ENCODE measurements at places on chromosomes 2 and 18.

DNA sequence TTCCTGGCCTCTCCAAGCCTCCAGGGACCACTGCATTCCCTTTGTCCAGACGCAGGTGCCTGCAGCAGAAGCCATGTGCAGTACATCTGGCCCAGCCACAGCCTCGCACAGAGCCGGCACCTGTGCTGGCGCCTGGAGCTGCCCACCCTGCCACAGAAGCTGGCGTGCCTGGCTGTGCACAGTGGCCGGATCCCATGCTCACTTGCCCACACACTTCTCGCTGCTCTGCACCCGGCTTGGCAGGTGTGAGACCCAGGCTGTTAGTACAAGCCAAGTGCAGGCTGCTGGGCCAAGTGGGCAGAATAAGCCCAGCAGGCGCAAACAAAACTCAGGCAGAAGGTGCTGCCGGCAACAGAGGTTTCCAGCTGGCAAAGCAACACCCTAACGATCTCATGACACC lies 124.5 kb upstream of the CCDC150 start:
- no peak for DNase-seq

GRCh38 chr2:95734976-95735890 lies 143.4 kb downstream of the TRIM43 start:
- no peak for DNase-seq

DNA sequence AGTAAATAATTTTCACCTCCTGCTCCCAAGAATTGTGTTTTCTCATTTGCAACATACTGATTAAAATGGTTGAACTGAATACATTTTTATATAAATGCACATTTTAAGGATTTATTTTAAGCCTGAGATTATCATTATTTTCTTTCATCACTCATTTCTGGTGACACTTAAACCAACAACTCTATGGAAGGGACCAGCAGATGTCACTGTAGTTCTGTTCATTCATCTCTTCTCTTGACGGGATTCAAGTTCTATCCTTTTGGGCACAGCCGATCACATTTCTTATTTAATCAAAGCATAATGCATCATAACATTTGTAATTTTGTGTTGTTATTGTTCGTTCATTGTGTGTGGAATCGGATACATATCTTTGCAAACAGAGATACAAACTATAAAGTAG lies 417.9 kb downstream of the HRH4 start:
- DNase-seq = peak; percentile 56

- DNase-seq = peak; percentile 15
Observed at GRCh38 chr2:167857416-167857815, 390.0 kb downstream of the STK39 start.

DNA sequence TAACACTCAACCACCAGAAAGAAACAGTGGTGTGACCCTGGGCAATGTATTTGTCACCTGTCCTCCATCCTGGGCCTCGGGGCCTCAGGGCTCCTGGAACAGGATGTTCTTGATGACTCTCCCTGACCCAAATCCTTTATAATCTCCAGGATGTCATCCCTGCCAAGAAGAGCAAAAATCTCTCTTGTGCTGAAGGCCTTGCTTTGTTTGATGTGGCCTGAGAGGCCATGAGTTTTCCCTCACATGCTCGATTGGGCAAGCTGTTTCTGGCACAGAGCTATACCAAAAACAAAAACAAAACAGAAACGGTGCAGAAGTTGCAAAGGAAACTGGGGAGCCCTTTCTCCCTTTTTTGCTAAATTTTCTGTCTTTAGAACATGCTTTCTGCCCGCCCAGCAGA lies 35.7 kb upstream of the ST3GAL5 start:
- no peak for DNase-seq

DNA sequence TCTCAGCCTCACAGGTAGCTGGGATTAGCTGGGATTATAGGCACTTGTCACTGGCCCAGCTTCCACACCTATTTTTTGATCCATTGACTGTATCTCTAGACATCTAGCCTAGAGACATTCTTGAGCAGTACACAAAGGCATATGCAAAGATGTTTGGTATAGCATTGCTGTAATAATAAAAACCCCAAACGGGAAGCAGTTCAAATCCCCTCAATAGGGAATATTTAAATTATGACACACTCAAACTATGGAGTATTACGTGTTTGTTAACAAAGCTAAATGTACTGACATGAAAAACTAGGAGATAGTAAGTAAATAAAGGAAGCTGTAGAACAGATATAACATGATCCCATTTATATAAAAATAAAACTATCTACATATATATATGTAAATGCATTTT lies 27.7 kb downstream of the DOK1 start:
- no peak for DNase-seq

DNA sequence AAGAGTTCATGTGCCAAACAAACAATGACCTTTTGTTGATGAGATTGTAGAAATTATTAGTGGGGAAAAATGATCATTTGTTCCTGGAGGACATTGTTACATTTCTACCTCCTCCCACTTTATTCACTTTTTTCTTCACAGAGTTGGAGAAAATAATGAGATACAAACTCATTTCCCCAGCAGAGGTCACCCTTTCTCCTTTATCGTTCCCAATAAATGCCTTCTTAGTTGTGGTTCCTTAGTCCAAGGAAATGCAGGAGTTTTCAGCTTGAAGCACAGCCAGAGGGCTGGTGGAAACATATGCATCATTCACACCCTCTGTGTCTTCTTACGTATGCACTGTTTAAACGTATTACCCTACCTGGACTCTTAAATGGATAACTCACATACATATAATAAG lies 108.8 kb downstream of the SLC4A3 start:
- peak; percentile 55 for DNase-seq

- DNase-seq = no peak
Observed at GRCh38 chr18:47730795-47731194, 199.7 kb downstream of the SMAD2 start.

DNA sequence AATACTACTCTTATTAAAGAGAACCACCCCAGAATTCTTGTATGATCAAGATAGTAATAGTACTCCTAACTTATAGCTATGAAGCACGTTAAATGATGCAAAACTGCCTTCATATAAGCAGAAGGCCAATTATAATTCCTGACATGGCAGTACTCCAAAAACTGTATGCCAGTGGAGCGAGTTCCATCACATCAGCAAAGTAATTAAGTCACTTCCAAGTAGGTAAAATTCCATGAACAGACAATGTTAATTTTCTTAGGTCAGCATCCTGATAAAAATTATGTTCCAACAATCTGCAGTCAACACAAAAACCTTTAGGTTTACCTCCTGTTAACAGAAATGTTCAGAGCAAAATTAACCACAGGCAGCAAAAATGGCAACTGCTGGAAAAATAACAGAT lies 136.7 kb downstream of the CDH2 start:
- no peak for DNase-seq

DNA sequence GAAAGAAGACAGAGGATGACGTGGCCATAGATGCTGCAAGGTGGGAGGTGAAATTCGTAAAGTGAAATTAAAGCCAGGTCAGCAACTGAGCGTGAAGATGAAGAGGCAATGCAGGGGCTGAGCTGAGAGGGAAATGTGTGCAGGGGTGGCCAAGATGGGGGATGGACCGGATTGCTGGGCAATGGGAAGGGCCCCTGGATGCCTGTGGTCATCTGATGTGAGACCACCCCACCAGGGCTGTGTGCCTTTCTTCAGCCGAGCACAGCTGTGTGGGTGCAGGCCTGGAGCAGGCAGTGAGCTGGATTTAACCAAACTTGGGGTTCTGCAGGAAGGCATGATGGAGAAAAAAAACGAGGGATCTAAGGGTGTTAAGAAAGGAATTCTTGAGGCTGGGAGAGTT lies 80.4 kb downstream of the ZCCHC2 start:
- DNase-seq = no peak

- no peak for DNase-seq
Observed at GRCh38 chr2:120791962-120792297, 56.3 kb downstream of the GLI2 start.

- DNase-seq = no peak
Observed at GRCh38 chr18:56327191-56327885, 311.1 kb downstream of the TXNL1 start.

DNA sequence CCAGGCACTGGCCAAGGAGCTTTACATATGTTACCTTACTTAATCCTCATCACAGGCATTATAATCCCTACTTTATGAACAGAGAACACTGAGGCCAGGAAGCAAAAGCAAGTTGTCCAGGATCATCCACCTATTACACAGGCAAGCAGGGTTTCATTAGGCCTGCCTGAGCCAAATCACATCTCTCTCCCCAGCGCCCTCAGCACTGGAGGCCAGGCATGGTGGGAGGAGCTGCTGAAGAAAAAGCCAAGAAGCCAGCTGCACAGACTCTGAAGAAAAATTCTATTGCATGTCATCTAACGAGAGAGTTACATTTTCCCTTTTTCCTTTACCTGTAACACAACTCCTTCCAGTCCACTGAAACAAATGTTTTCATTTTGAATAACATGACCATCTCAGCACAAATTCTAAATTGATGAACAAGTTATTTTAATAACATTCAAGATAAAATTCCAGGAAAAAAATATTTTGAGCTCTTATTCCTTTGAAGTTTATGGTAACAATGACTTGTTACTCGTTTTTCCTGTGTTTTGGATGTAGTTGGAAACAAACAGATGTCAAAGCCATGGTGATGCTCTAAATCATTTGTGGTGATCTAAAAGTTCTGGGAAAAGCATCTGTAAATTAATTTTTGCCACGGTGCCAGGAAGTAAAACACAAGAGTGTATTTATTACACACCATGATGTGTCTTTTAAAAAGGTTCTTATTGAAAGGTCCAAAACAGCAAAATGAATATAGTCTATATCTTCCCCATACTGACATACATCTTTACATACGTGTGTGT lies 139.0 kb upstream of the ITGB6 start:
- DNase-seq = no peak

GRCh38 chr2:41717839-41718238 lies 330.0 kb upstream of the PKDCC start:
- DNase-seq = peak; percentile 94

- DNase-seq = no peak
Observed at GRCh38 chr2:128277961-128278681, 40.5 kb downstream of the HS6ST1 start.

DNA sequence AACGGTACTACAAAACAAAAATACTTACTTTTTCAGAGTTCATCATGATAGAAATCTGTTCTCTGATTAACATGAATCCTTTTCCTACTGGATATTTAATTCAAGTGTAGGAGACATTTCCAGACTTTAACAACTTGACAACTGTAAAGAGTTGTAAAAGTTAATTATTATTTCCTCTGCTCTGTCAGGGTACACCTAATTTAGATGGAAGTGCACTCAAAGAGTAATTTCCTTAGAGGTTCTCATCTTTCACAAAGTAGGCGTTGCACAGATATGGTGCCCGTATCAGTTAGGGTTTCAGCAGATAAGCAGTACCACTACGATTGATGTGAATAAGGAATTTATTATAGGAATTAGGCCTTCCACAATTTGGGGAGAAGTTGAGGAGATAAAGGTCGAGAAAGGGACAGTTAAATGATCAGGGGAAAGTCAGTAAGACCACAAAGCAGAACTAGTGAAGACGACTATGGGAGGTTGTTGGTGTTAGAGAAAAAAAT lies 16.2 kb upstream of the PDE11A start:
- DNase-seq = no peak

GRCh38 chr2:230974096-230974913 lies 21.6 kb upstream of the SPATA3 start:
- DNase-seq = no peak

- DNase-seq = no peak
Observed at GRCh38 chr2:37337620-37338280, 6.7 kb upstream of the QPCT start.

GRCh38 chr2:26767894-26768487 lies 3.9 kb downstream of the SLC35F6 start:
- DNase-seq = no peak

GRCh38 chr2:179985163-179985820 lies 21.8 kb downstream of the CWC22 start:
- no peak for DNase-seq

- no peak for DNase-seq
Observed at GRCh38 chr2:105398336-105399206, at the start of gene FHL2. FHL2 (minus strand) TSS chr2:105399051; CDS start chr2:105386516, 12,535 bp downstream.

DNA sequence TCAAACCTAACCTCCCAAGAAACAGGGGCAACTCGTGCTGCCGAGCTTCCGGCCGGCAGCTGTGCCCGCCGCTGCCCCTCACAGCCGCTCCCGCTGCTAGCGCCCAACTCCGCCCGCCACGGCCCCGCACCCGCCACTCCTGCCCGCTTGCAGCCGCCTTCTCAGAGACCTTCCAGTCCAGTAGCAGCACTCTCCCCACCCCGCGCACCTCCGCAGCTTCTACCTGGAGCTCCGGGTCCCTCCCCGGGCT lies 722 bp upstream of the C2orf15 start:
- peak; percentile 44 for DNase-seq

- peak; percentile 72 for DNase-seq
Observed at GRCh38 chr2:69306822-69307578, 80.0 kb downstream of the GFPT1 start.

DNA sequence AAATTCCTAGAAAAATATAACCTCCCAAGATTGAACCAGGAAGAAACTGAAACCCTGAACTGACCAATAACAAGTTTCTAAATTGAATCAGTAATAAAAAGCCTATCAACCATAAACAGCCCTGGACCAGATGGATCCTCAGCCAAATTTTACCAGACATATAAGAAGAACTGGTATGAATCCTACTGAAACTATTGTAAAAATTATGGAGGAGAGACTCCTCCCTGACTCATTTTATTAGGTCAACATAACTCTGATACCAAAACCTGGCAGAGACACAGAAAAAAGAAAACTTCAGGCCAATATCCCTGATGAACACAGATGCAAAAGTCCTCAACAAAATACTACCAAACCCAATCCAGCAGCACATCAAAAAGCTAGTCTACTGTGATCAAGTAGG lies 11.3 kb downstream of the NT5C1B start:
- no peak for DNase-seq

DNA sequence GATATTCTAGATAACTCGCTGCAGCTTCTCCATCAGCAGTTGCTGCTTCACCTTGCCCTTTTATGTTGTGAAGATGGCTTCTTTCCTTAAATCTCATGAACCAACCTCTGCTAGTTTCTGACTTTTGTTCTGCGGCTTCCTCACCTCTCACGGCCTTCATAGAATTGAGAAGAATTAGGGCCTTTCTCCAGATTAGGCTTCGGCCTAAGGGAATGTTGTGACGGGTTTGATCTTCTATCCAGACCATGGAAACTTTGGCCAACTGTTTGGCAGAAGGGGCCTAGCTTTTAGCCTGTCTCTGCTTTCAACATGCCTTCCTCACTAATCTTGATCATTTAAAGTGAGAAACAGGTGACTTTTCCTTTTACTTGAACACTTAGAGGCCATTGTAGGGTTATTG lies 199.9 kb downstream of the CYP26B1 start:
- no peak for DNase-seq

GRCh38 chr18:72155327-72155726 lies 388.8 kb downstream of the CBLN2 start:
- peak; percentile 55 for DNase-seq

DNA sequence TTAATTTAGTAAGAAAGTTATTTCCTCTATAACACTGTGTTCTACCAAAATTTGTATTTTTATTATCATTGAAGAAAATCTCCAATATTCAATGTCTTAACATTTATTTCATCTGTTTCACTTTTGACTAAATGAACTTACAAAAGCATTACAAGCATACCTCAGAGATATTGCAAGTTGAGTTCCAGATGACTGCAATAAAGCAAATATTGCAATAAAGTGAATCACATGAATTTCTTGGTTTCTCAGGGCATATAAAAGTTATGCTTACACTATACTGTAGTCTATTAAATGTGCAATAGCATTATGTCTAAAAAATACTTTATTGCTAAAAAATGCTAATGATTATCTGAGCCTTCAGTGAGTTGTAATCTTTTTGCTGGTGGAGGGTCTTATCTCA lies 78.3 kb downstream of the TTC32 start:
- no peak for DNase-seq

GRCh38 chr18:45066210-45066609 lies 385.5 kb downstream of the SETBP1 start:
- DNase-seq = no peak

Data from COR-L47 (cell line).